Inflammatory macrophage treated with lipopolysaccharide for 4 hours (primary cell): ENCODE measurements at places on chromosomes 7 and 10.

DNA sequence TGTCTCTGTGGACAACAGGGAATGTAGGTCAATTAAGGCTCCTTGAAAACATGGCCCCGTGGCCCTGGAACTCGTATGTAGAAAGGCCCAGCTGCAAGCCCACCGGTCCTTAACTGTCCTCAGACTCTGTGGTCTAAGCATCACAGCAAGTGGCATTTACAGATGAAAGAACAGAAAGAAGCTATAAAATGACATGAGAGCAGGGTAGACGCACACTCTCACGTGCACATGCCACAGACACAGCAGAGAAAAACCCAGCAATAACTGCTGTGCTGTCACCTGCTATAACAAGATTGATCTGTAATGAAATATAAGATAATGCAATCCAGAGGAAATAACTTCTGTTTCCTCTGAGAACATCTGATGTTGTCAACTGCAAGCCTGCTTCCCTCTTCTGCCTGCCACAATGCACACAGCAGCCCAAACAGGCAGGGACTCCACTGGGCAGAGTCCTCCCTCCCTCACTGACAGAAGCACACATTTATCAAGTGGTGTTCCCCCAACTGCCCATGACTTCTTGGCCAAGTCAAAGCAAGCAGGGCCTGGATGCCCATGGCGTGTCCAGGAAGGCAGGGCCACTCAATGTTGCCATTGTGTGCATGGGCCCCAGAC is 63.9 kb downstream of the GFRA1 start:
- no peak for DNase-seq

DNA sequence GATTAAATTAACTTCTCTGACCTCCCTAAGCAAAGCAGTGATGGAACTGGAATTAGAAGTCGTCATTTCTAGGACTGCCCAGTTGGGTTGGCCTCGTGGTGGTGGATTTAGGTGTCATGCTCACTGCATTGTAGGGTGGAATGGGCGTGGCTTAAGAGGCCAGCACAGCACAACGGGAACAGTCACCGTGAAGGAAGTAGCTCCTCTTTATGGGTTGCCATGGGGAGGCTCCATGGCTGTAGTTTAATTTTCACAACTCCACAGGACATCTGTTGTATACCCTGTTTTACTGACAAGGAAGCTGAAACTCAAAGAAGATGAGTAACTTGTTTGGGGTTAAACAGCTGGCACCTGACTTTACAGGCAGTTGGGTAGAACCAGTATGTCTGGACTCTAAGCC is 208.3 kb downstream of the CELF2 start:
- peak; percentile 88 for DNase-seq

DNA sequence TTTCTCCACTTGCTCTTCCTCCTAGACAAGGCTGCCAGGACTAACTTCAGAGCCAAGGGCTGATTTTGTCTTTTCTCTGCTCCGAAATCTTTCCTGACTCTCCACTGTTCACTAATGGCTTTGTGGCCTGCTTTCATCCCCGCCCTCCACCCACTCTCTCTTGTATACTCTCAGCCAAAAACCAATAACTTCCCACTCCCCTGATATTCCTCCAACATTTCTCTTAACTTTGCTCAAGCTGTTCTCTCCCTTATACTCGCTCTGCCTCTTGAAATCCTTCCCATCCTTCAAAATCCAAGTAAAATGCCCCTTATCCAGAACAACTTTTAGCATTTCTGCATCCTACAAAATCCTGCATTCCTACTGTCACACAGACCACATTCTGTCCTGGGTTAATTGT is 214.8 kb downstream of the PHTF2 start:
- no peak for DNase-seq

- no peak for DNase-seq
These were observed 754.7 kb downstream of the GRID1 start for GRCh38 chr10:85611746-85612377.

- no peak for DNase-seq
These were observed 165.8 kb downstream of the UBE2H start for GRCh38 chr7:129786825-129787563.

DNA sequence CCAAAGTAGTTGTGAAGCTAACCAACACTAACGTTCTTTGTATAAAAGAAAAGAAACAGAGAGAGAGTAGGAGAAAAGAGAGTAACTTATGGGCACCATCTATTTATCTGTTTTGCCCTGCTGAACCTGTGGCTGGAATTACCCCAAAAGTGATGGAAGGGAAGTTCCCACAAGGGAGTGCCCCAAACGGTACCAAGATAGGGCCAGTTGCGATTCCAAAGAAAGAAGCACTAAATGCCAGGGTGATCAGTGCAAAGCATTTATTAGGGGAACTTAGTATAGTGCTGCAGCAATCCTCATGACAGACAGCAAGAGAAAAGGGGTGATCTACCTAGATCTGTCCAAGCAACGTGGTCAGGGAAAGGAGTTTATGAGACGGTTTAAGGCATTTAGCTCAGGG is 190.2 kb downstream of the SORCS3 start:
- no peak for DNase-seq

- no peak for DNase-seq
These were observed 55.2 kb downstream of the TACC2 start for GRCh38 chr10:122044045-122044661.

DNA sequence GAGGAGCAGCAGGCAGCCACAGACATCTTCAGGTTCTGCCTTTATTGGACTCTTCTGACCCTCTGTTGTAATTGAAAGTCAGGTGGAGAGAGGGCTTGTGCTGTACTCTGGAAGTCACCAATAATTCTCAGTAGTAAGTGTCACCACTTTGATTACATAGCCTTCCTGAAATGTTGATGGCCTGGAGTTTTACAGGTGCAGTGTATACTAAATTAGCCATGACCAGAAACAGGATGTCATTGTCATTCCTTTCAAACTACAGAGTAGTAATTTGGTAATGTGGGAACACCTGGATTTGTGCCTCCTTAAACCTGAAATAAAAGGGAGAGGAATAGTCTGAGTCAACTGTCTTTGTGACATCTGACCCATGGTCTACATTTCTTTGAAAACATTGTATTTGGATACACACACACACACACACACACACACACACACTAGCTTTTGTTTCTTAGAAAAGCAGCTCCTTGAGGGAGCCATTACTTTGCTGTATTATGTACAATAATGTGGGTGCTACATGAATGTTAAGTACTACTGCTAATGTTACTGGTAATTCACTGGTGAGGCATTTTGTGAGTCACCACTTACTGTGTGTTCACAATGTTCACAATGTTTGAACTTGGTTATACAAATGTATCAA is 19.6 kb downstream of the ARL4A start:
- no peak for DNase-seq

DNA sequence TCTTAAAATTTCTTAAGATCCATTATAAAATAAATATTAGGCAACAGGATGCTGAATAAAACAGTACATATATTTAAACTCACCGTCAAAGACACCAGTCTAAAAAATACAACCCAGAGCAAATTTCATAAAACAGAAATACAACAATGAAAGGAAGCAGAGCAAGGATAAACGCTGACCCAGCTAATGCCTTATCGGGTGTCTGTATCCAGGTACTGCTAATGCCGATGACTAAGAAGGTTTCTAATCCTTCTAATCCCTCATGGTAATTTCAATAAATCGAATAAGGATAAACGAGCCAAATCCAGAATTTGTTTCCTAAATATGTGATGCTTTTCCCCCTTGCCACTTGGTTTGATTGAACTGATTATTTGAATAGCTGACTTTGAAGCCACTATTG is 1.7 kb downstream of the HYCC1 start:
- DNase-seq, result no peak

DNA sequence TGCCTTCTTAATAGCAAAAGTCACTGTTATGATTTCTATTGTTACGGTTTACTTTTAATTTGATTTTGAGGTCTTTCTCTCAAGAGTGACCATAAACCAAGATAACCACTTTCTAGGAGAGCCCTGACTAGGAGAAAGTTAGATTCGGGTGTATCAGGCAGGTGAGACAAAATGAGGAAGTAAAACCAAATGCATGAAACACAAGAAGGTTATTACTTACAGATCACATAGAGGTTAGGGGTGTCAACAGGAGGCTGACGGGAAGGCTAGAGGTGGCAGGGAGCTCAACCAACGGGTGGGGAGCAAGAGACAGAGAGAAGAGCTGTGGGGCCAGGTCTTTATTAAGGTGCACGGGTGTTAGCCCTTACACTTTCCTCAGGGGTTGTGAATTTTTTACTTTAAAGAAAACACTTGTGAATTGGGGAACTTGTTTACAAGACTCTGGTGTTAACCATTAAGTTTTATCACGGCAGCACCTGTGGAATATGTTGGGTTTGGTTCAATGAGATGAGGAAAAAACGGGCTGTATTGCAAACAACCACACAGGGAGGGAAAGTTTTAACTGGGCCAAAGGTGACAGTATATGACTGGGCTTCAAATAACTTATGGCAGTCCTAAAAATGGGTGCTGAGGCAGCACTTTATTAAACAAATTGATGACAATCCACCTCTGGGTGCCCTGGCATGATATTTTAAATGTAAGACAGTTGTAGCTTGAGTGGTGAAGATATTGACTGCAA is 154.9 kb downstream of the SDHAF3 start:
- DNase-seq, result no peak

GRCh38 chr7:138913783-138914182 is 67.4 kb downstream of the KIAA1549 start:
- no peak for DNase-seq

- DNase-seq, result no peak
These were observed 80.2 kb upstream of the GTF2IRD1 start for GRCh38 chr7:74373536-74373935.

DNA sequence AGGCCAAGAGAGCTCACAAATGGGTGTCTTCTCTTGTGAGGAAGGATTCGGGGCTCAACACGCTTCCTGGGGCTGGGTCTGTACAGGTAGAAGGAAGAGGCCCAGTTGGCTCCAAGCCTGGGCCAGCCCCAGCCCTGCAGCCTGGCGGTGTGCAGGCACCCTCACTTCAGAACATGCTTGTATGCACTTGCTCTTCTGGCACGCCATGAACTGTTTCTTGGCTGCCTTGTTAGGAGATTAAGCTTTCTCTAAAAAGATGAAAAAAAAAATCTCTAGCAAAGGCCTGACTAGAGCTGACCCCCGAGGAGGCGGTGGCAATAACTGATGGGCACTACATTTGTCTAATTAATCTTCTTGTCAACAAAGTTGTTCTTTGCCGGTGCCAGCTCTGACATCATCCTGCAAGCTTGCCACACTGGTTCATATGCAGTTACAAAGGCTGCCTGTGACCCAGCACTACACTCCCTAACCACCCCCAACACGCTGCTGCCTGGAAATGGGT is 94.7 kb downstream of the WDR11 start:
- no peak for DNase-seq

DNA sequence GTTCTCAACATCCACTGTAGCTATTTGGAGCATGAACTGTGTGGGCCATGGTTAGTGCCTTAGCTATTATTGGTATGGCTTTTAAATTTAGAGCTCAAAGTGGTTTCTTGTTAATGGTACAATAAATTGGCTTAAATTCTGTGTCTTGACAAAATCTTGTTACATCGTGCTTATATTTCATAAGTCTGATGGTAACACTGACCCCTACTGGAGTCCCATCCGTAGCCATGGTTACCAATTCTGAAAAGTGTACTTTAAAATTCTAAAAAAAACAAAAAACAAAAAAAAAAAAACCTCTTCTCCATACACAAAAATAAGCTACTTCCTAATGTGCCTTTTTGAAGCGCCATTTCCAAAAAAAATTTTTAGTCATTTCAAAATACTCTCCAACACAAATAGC is 6.4 kb upstream of the RPP30 start:
- DNase-seq, result no peak

GRCh38 chr10:124076148-124076733 is 17.2 kb downstream of the CHST15 start:
- DNase-seq, result no peak
